ENCODE measurements at places on chromosomes 11 and 22.

- no peak for DNase-seq
Measured at GRCh38 chr11:133919330-133920108, 37.2 kb downstream of the IGSF9B start.

- no peak for DNase-seq
Measured at GRCh38 chr11:394034-394857, at the start of gene PKP3. PKP3 (plus strand) TSS chr11:394209; CDS start chr11:394293, 84 bp downstream.

- no peak for DNase-seq
Measured at GRCh38 chr11:61357233-61357893, 4.3 kb downstream of the CYB561A3 start.

GRCh38 chr11:47778878-47779483 lies 11.8 kb upstream of the FNBP4 start:
- DNase-seq = no peak

DNA sequence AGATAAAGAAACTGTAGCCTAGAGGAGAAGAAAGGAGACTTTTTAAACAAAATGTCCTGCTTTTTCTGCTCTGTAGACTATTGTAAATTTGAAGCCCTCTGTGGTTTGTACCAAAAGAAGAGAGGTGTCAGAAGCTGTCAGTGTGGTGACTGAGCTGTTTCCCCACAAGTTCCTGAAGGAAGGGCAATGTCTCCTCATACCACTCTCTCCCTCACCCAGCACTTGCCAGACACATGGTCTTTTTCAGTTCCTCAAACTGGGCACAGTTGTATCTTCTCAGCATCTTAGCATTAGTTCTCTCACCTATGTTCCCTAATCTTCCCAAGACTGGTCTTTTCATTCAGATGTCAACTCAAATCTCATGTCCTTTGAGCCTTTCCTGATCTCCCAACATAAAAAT lies 4.3 kb downstream of the BCO2 start:
- no peak for DNase-seq

- no peak for DNase-seq
Measured at GRCh38 chr22:48337957-48338792, 1489.5 kb downstream of the BRD1 start.

DNA sequence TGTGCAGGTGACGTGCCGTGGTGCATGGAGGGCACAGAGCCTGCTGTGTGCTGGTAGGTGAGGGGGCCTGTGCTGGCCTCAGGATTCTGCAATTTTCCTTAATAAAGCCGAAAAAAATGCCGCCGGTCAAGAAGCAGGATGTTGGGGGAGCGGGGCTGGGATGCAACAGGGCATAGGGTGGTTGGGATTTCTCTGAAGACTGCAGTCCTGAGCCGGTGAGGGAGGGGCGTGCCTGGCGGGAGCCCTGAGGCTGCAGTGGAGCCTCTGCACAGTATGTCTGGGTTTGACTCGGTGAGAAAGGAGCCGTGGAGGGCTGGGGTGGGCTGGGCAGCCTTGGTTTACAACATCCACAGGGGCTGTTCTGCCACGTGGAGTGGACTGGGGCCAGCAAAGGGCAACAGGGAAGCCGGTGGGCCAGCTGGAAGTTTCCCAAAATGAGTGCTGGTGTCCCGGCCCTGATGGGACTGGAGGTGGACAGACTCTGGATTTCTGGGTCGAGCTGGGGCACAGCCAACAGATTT lies 1.3 kb downstream of the CDHR5 start:
- DNase-seq = no peak

DNA sequence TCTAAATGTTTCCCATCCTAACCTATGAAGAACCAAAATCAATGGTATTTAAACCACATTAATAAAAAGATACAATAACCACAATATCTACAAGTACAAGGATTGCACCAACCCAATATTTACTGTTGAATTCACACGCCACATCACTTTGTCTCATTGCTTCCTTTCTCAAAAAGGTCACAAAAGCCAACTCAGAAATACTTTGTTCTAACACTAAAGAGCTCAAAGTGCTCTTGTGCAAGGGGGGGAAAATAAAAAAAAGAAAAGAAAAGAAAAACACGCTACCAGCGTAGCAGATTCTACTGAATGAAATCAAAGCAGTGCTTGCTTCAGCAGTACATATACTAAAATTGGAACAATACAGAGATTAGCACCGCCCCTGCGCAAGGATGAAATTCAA lies 10.5 kb upstream of the ARHGAP32 start:
- DNase-seq = no peak

DNA sequence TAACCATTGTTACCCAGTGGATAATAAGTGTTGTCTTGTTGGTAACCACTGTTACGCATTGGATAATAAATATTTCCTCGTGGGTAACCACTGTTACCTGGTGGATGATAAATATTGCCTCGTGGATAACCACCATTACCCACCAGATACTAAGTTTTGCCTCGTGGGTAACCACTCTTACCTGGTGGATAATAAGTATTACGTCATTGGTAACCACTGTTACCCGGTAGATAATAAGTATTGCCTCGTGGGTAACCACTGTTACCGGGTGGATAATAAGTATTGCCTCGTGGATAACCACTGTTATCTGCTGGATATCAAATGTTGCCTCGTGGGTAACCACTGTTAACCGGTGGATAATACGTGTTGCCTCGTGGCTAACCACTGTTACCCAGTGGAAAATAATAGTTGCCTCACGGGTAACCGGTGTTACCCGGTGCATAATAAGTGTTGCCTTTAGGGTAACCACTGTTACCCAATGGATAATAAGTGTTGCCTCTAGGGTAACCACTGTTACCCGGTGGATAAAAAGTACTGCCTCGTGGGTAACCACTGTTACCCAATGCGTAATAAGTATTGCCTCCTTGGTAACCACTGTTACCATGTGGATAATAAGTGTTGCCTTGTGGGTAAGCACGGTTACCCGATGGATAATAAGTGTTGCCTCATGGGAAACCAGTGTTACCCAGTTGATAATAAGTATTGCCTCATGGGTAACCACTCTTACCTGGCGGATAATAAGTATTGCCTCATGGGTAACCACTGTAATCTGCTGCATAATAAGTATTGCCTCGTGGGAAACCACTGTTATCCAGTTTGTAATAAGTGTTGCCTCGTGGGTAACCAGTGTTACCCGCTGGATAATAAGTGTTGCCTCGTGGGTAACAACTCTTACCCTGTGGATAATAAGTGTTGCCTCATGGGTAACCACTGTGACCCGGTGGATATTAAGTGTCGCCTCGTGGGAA lies 21.9 kb upstream of the NXPE4 start:
- no peak for DNase-seq

- no peak for DNase-seq
Measured at GRCh38 chr11:133501643-133502539, 30.4 kb downstream of the OPCML start.

- no peak for DNase-seq
Measured at GRCh38 chr11:9231848-9232177, 33.3 kb downstream of the DENND5A start.

GRCh38 chr11:8813658-8814057 lies 97.3 kb upstream of the AKIP1 start:
- DNase-seq = peak; percentile 73

DNA sequence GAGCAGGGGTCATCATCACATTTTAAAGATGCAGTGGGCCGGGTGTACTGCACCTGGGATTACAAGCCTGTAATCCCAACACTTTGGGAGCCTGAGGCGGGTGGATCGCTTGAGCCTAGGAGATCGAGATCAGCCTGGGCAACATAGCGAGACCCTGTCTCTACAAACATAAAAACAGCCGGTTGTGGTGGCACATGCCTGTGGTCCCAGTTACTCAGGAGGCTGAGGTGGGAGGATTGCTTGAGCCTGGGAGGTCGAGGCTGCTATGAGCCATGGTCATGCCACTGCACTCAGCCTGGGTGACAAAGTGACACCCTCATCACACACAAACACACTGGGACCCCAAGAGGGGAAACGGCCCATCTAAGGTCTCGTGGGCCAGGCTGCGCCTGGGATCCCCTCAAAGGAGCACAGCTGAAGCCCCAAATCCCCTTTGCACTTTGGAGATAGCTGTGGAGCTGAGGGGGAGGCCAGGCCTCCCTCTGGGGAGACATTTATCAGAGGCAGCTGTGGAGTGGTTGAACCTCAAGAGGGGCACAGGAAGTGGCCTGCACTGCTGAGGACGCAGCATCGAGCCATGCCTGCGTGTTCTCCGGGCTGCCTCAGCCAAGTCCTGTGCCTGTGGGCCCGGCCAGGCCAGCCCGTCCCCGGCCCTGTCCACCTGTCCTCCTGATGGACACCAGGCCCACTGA lies 27.5 kb downstream of the OSBPL5 start:
- DNase-seq = no peak

DNA sequence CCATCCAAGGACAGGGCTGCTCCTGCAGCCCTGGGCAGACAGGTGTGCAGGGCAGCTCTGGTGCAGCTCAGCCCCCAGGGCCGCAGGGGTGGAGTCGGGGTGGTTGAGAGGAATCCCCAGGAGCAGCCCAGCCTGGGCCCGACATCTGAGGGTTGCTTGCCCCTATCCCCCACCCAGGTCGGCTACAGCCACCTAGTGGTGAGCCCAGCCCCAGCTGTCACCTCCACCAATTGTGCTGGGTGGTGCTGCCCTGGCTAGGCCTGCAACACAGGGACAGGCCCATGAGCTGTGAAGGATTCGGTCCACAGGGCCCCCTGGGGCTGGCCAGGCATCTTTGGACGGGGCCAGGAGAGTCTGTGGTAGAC lies 29.6 kb downstream of the RTN4R start:
- DNase-seq = no peak

DNA sequence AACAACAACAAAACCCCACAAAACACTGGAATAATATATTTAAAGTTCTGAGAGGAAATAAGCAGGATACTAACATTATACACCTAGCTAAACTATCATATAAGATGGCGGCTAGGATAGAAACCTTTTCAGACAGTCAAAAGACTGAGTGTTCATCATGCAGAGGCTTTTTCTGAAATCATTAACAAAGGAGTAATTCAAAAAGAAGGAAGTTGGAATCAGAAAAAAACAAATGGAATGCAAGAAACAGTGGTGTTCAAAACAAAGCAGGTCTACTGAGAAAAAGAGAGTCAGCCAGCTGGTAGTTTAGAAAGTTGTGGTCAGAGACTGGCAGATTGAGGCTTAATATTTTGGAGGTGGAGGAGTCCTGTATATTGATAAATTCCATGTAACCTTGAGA lies 30.1 kb upstream of the ZBTB44 start:
- DNase-seq = no peak

- DNase-seq = no peak
Measured at GRCh38 chr11:93712678-93713077, 28.6 kb downstream of the TAF1D start.

DNA sequence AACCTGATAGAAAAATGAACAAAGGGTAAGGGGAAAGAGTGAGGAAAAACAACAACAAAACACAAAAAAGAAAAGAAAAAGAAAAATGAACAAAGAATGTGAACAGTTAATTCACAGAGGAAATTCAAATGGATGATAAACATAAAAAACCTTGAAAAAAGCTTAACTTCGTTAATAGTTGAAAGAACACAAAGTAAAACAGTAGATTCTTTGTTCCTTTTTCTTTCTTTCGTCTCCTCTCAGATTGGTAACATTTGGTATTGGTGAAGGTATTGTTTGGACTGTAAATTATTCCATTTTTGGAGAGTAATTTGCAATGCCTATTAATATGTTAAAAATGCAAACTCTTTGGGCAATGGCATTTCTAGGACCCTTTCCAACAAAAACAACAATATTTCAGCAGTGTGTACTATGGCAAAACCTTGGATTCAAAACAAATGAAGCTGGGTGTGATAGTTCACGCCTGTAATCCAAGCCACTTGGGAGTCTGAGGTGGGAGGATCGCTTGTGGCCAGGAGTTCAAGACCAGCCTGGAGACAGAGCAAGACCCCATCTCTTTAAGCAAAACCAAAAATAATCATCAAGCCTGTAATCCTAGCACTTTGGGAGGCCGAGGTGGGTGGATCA lies 3.3 kb upstream of the BACE1 start:
- peak; percentile 65 for DNase-seq

- no peak for DNase-seq
Measured at GRCh38 chr22:42356533-42356932, 75.7 kb downstream of the NFAM1 start.

DNA sequence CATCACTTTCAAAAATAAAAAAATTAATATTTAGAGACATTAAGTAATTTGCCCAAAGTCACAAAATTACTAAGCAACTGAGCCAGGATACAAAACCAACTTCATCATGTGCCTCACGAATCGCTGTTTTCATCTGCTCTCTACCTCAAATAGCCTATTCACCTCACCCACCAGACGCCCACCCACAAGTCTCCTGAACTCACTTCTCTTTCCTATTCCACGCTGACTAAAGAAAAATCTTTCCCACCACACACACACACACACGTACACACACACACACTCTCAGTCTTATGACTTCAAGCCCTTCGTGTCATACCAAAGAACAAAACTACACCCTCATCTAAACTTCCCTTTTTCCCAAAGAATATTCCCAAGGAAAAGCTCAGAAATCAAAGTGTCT lies 2.2 kb downstream of the OR8B12 start:
- DNase-seq = no peak
